ENCODE measurements at places on chromosomes 6 and 20.

DNA sequence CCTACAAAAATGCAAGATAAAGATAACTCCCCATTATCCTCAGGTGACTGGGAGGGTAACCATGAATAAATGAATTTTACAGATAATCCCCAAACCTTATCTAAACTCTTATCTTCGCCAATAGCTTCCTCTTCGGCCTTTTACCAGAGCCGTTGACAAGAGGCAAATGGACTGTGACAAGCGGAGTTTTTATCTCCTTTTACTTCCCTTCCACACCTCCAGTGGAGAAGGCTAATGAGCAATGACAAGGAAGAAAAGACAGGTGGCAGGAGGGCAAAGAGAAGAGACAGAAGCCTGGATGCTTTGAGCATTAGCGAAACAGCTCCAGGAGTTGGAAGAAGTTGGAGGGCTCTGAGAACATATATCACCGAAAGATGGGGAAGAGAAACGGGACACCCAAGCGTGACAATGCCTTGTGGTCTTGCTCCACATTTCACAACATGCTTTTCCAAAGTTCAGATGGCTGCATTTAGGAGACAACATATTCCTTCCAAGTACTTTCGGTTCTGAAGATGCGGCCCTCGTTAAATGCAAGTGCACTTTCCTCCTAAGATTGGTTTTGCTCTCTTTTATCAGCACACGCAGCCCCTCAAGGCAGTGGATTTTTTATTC, 69.2 kb downstream of the PRDM1 start:
- no peak for DNase-seq

- DNase-seq = no peak
These were observed 357.1 kb downstream of the MAFB start for GRCh38 chr20:40331807-40332560.

- DNase-seq = no peak
These were observed 31.8 kb downstream of the PHACTR1 start for GRCh38 chr6:12748411-12748810.

DNA sequence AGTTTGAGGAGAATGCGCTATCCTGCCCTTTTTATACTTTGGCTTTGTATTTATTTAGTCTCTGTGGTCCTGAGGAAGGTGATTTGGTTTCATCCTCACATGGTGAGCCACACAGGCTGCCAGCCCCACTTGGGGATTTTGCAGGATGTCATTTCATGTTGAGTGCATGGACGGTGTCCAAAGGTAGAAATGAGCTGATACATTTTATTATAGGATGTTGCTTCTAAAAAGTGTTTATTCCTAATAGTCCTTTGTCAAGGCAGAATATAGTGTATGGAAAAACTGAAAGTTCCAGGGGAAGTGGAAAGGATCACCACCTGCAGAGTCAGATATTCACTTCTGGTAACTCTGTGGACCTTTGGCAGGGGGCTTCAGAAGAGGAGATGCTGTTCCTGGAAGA, 434.6 kb downstream of the CD109 start:
- DNase-seq = no peak

DNA sequence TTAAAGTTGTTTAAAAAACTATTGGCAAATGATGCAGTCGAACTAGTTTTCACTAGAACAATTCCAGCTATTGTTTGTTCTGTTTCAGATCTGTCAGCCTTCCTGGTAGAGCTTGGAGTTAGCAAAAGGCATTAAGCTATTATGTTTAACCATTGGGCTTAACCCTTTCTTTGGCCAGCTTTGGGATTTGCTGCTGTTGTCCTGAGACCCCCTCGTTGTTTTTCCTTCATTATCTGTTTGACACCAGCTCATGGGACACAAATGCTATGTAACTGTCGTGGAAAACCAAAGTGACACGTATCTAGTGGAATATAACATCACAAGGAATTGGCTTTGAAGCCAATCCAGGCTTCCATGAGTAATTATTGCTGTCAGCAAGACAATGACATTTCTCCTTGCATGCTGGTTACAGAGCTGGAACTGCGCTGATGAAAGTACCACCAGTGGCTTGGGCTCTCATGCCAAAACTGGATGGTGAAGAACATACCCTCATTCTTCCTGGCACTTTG, 96.0 kb downstream of the EYA2 start:
- no peak for DNase-seq

GRCh38 chr6:129661536-129662405, 48.2 kb downstream of the ARHGAP18 start:
- DNase-seq = no peak

DNA sequence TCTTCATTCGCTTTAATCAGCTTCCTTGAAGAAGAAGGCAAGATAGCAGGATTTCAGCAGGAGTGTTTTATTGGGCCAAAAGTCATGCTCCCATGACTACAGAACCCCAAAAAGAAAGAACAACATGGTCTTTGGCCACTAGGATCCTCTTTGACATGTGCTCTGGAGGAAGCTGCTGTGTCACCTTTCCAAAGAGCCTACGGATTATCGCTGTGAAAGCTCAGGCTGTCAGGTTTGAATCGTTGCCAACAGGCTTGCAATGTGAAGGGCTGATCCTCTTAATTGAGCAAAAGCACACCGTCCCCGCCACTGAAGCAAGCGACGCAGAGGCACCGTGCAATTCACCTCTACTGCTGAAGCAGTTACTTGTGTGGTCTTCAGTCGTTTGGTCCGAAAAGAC, 29.0 kb downstream of the MYLIP start:
- DNase-seq = no peak

- no peak for DNase-seq
These were observed 709.0 kb downstream of the EPM2A start for GRCh38 chr6:145026267-145026679.

- DNase-seq = no peak
These were observed 537.6 kb downstream of the HDGFL1 start for GRCh38 chr6:23106951-23107350.
